ENCODE measurements at places on chromosomes 1 and 21. TPM values are rescaled to one million over a fixed set of nuclear protein-coding genes. Genes with fewer than 3 reads are reported as not detected.

DNA sequence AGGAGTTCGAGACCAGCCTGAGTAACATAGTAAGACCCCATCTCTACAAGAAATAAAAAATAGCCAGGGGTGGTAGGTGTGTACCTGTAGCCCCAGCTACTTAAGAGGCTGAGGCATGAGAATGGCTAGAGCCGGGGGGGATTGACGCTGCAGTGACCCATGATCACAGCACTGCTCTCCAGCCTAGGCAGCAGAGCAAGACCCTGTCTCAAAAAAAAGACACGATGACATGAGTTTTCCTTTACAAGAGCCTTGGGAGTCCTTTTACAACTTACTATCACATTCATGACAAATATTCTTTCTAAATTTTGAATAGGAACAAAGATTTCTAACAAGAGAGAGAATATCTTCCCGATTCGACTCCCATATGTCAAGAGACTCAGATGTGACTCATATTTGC lies 3.3 kb upstream of the BRWD1 start:
- H3K4me1 ChIP-seq: peaks cover 38% of the 10 kb centered on the region
- DNase-seq: peak; percentile 17
- H3K4me3 ChIP-seq: no peak overlapping the region
- 0 out of 2 replicates have a peak, but pooled peaks cover under 1% of the 10 kb centered on the region for H3K36me3 ChIP-seq

MSH4 gene
- polyA plus RNA-seq: not detected

PAQR6 gene
- 0.81 TPM for polyA plus RNA-seq

DNA sequence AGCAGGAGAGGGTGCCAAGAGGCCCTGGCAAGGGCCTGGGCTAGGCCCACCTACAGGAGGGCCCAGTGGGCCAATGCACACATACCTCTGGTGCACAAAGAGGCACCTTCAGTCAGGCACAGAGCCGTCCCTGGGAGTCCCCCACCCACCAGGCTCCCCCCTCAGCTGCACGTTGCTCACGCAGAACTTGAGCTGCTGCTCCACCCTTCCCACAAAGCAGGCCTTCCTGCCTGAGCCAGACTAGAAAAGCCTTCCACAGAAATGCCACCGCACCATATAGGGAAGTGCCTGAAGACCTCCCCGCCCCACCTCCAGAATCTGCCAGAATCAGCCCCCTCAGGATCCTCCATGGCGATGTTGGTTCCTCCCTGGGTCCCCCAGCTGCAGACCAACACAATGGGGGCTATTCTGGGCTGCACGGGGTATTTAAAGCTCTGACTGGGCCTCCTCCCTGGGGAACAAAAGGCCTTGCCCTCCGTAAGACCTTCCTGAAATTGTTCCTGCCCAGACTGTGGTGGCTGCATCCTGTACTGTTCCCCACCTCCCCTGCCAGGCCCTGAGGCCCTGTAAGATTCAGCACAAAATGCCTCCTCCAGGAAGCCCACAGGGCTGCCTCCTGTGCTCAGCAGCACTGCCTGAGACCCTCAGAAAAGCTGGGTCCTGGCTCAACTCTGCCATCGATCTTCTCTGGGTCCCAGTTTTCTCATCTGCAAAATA lies 27.2 kb downstream of the HSPG2 start:
- peak overlapping the region; percentile 96 for H3K27ac ChIP-seq
- peak; percentile 81 for DNase-seq
- H3K36me3 ChIP-seq: peaks cover 5% of the 10 kb centered on the region
- no peaks in the 10 kb centered on the region for H3K27me3 ChIP-seq
- no peak overlapping the region for H3K4me3 ChIP-seq

ATP1A4 gene
- not detected for polyA plus RNA-seq

DNA sequence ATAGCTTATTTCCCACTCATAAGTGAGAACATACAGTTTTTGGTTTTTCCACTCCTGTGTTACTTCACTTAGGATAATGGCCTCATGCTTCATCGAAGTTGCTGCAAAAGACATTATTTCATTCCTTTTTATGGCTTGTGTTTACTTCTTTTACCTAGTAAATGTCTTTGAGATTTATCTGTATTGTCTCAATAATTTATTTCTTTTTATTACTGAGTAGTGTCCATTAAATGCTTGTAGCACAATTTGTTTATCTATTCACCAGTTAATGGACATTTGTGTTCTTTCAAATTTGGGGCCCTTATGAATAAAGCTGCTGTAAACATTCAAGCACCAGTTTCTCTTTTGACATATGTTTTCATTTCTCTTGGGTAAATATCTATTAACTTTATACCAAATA lies 86.0 kb downstream of the UCHL5 start:
- H3K27me3 ChIP-seq: no peaks in the 10 kb centered on the region
- no peak overlapping the region for H3K4me3 ChIP-seq
- no peak overlapping the region for H3K27ac ChIP-seq
- DNase-seq: no peak
- peaks cover 10% of the 10 kb centered on the region for H3K4me1 ChIP-seq

- no peaks in the 10 kb centered on the region for H3K36me3 ChIP-seq
- peak overlapping the region; percentile 81 for H3K4me3 ChIP-seq
- DNase-seq: no peak
- peaks cover 5% of the 10 kb centered on the region for H3K27me3 ChIP-seq
Measured at GRCh38 chr1:162022626-162023025, 1.0 kb downstream of the OLFML2B start.

DNAJC28 gene
- 2.0 TPM for polyA plus RNA-seq

DNA sequence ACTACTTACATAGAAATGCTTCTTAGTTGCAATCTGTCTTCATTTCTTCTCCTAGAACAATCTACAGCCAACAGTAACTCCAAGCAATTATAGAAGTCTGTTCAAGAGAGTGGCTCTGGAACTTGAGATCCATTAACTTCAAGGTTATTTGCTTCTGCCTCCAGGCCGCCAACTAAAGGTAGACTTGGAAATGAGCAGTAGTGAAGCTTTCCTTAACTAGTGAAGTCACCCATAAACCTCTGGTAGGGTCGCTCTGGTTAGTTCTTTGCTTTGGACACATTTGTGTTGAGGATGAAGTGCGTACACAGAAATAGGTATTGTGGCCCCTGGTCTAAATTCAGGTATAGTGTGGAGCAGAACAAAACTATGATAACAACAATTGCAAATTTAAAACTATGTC lies 809.9 kb upstream of the RGS18 start:
- no peaks in the 10 kb centered on the region for H3K4me1 ChIP-seq
- no peaks in the 10 kb centered on the region for H3K27me3 ChIP-seq
- no peaks in the 10 kb centered on the region for H3K36me3 ChIP-seq
- H3K4me3 ChIP-seq: no peak overlapping the region
- DNase-seq: no peak

Measured in GM23248 (cell line).